NCI-H187 (cell line): ENCODE measurements at places on chromosomes 5 and 9.

DNA sequence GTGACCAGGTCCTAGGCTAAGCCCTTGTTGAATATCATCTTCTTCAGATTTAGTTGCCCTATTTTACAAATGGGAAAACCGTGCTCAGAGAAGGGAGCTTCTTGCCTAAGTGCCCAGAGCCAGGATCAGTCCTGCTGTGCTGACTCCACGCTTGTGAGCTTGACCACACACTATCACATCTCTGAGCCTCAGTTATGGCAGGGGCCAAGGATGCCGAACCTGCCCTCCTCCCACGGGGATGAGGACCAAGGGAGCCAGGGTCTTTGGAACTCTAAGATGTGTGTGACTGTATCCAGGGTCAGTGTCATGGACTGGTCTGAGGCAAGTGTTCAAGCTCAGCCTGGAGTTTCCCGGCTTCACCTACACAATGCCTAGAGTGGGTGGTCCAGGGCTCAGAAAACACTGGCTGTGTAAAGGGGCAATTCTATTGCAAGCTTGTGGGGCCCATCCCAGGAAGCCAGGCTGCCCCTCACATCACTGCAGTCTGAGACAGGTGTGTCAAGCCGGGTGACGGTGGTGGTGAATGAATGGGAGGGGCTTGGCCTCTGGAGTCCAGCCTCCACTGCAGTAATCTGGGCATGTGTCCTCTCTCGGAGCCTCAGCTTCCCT is 235.7 kb downstream of the PBX3 start:
- no peak for DNase-seq

DNA sequence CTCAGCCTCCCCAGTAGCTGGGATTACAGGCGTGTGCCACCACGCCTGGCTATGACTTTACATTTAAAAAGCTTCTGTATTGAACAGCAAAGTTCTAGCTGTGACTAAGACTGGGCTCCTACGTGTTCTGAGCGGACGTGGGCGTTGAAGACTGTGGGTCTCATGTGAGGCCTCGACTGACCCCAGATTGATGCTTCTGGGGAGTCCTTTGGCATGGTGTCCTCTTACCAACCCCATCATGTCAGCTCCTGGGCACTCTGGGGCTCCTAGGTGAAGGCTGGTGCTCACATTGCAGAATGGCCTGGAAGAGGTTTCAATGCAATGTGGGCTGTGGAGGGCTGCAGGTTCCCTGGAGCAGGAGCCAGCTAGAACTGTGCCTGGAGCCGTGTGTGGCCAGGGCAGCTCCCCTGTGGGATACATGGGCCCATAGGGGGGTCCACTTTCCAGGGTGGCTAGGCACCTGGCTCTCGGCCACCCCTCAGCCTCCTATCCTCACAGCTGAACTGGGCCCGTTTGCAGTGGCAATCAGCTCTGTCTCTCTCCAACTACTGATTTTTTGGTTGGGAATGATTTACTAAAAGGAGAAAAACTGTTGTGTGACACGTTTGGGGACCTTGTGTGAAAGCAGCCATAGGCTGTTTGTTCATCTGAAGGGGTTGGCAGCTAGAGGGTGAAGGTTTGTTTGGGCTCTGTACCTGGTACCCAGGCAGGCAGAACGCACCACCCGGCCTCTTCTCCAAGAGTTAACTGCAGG is 29.7 kb downstream of the SLC25A25 start:
- no peak for DNase-seq

- DNase-seq = no peak
Measured at GRCh38 chr9:6645355-6646292, at the start of gene GLDC. Gene GLDC, minus strand, starts transcription at chr9:6645729. Its CDS starts 230 bp downstream, at chr9:6645499.

DNA sequence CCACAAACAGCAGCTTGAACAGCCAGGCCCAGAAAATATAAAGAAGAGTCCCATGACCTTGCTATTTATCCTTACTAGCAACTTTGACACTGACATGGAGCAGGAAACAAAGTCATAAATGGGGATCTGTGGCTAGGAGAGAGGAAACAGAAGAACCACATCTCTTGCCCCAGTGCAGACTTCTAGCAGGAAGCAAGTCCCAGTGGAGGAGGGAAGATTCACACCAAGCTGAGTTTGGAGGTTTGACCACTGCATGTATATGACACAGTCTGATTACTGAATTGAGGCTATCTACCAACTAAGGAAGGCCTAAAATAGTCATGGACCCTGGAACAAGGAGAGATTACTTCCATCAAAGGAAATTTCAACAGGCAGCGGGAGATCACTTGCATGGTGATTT is 51.4 kb downstream of the CDH6 start:
- DNase-seq = no peak

DNA sequence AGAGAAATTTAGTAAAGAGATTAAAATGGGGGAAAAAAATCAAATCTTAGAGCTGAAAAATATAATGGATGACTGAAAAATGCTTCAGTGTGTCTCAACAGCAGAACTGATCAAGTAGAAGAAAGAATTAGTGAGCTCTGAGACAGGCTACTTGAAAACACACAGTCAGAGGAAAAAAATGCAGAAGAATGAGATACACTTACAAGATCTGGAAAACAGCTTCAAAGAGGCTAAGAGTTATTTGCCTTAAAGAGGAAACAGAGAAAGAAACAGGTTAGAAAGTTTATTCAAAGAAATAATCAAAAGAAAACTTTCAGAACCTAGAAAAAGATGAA is 70.5 kb upstream of the OR2K2 start:
- no peak for DNase-seq
